ENCODE measurements at places on chromosomes 16 and 17. TPM values are rescaled to one million over a fixed set of nuclear protein-coding genes. Genes with fewer than 3 reads are reported as not detected.

- DNase-seq = no peak
These were observed 2.5 kb upstream of the AXIN1 start for GRCh38 chr16:354971-355461.

SLFN12L gene
- 0.23 TPM for total RNA-seq

DNA sequence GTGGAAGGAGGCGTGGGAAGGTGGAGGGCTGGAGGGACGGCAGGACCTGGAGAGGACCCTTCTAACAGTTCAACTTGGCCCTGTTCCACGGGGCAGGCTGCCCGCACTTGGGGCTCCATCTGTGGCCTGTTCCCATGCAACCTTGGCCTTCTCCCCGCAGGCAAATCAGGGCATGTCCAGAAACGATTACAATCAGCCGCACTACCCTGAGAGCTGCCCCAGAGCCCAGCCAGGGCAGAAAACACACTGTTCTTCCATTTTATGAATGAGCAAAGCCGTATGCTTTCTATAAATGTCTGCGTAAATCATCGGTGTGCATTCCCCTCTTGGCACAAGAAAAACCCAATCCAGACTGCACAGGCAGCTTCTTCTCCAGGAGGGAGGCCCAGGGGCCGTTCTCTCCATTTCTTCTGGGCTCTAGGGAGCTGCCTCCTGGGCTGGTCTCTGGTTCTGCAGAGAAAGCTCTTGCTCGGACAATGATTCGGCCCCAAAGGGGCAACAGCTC is 228.7 kb downstream of the SOX9 start:
- DNase-seq = no peak

DNA sequence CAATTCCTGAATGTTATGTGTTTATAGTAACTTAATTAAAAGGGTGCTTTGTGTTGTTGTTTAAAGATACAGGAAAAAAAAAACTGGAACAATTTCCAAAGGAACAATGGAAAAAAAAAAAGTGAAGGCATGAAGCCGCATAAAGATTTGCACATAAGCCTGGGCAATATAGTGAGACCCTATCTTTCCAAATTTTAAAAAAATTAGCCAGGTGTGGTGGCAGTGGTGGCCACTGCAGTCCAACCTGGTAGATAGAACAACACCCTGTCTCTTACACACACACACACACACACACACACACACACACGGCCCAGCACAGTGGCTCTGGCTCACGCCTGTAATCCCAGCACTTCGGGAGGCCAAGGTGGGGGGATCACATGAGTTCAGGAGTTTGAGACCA is 21.9 kb downstream of the GJC1 start:
- DNase-seq = no peak

DNA sequence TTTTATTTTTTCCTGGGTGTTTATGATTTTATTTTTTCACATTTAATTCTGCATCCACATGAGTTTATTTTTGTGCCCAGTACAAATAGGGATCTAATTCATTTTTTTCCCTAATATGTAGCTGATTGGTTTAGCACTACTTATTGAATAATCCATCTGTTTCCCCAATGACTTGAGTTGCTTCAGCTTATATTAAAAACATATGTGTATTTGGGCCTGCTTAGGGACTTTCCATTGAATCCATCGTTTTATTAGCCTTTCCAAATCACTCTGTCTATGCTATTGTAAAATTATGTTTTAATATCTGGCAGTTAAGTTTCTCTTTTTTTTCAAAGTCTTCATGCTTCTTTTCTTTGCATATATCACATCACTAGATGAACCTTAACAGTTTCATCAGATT is 42.2 kb downstream of the WWP2 start:
- DNase-seq = no peak

DNA sequence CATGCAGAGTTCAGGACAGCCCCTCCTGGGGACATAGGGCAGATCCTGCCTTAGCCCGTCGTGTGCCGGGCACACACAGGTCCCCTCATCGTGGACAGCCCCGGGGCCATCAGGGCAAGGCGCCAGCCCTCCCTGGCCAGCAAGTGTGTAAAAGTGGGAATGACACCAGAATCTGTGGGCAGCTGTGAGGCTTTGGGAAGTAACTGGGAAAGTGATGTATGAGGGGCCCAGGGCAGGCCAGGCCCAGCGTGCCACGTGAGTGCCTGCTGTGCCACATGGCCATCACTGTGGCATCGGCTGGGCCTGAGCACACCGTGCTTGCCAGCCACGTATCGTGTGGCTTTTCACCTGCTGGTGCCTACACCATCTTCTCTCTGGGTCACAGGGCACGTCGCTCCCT is 26.6 kb downstream of the ACSF3 start:
- no peak for DNase-seq
